ENCODE measurements at places on chromosomes 7 and 10.
A peak's percentile ranks its signal among the peaks of the same experiment; 100 is the strongest.

- peak; percentile 37 for DNase-seq
- H3K4me3 ChIP-seq: peak overlapping the region; percentile 50
- no peaks in the 10 kb centered on the region for H3K36me3 ChIP-seq
- H3K27ac ChIP-seq: peak overlapping the region; percentile 20
- H3K4me1 ChIP-seq: peaks cover 7% of the 10 kb centered on the region
Observed at GRCh38 chr7:28926871-28927597, 31.1 kb downstream of the TRIL start.

DNA sequence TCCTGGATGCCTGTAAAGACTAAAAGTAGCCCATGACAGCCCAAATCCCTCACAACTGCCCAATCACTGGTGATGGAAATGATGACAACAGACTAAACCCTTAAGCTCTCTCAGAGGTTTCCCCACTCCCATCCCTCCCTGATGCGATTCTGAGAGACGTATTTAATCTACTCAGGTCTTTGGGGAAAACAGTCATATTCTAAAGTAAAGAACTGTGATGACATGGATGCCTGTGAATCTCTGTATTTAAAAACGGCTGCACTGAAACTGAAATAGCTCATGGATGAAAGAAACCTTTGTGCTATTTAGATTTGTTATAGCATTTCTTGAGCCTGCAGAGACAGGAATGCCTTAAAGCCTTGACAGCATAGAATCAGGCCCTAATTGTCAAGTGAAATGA lies 28.5 kb downstream of the VPS41 start:
- no peak for DNase-seq
- H3K36me3 ChIP-seq: no peaks in the 10 kb centered on the region
- no peaks in the 10 kb centered on the region for H3K27me3 ChIP-seq
- no peak overlapping the region for H3K27ac ChIP-seq

- H3K36me3 ChIP-seq: no peaks in the 10 kb centered on the region
- H3K27me3 ChIP-seq: no peaks in the 10 kb centered on the region
- H3K27ac ChIP-seq: no peak overlapping the region
- H3K4me1 ChIP-seq: no peaks in the 10 kb centered on the region
Observed at GRCh38 chr10:128187788-128188185, 61.6 kb upstream of the MKI67 start.

DNA sequence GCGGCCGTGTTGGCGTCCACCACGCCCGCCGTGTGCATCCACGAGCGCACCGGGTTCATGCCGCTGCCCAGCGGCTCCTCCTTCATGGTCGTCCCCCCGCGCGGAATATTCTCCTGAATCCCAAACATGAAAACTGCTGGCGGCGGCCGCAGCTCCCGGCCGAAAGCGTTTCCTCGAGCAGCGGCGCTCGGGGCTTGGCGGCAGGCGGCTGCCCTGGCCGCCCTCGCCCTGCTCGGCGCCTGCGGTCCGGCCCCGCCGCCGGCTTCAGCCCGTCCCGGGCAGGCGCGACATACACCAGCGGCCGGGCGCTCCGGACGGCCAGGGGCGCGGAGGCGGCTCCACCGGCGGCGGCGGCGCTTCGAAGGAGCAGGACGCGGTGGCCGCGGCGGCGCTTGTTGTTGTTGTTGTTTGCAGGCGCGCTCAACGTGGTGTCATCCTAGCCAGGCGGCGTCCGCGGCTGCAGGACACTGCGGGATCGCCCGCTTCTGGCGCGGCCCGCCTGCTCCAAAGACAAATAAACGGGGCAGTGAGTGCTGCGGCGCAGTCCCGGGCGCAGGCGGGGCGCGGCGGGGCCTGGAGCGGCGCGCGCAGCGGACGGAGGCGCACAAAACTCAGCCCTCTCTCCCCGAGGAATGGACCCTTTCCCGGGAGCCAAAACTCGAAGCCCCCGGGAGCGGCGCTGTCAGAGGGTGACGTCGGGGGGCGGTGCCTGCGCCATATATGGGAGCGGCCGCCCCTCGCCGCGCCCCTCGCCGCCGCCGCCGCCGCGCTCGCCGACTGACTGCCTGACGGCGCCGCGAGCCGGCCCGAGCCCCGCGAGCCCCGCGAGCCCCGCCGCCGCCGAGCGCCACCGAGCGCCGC lies at the start of gene EBF3:
TSS of gene EBF3 (minus strand) at position 634 of the 861 bp plus-strand sequence. CDS start at position 128, 506 bp downstream.
- H3K36me3 ChIP-seq: no peaks in the 10 kb centered on the region
- no peak within 1 kb of the TSS for H3K27ac ChIP-seq
- H3K27me3 ChIP-seq: peaks cover 3% of the 10 kb centered on the region
- H3K4me1 ChIP-seq: peaks cover 45% of the 10 kb centered on the region
- no peak for DNase-seq

DNA sequence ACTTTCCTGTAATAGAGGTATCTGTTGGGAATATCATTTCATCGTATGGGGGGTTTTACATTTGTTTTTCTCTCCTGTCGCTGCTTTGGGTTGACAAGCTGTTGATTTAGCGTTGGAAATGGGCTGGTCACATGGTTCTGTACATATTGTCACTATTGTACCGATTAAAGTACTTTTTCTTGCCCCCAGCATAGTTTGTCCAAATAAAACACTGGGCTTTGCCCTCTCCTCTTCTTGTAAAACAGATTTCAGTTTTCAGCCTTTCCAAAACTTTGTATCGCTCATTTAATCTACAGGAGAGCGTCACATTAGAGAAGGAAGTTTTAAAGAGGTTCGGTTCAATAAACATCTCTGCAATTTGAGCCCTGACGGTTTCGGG lies 4.0 kb downstream of the BMI1 start:
- H3K36me3 ChIP-seq: peaks cover 17% of the 10 kb centered on the region
- H3K4me1 ChIP-seq: peaks cover 39% of the 10 kb centered on the region
- H3K27ac ChIP-seq: peak overlapping the region; percentile 84
- peaks cover 3% of the 10 kb centered on the region for H3K27me3 ChIP-seq

DNA sequence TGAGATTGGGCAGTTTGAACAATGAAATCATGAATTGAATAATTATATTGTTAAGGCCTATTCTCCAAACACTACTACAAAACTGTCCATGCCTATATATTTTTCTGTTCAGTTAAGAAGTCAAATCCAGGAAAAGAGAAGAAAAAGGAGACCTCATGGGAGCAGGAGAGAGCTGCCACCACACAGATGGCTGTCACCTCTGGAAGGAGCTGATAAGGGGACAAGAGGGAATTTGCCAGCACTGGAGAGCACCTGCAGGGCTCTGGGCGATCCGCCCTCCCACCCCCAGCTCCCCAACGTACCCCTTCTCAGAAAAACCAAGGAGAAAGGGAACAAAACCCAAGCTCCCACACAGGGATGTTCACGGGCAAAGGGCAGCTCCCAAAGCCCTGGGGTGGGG lies 227.8 kb downstream of the TNS3 start:
- no peak overlapping the region for H3K4me3 ChIP-seq
- H3K27ac ChIP-seq: no peak overlapping the region
- DNase-seq: peak; percentile 6
- no peaks in the 10 kb centered on the region for H3K4me1 ChIP-seq

- peak overlapping the region; percentile 97 for H3K27ac ChIP-seq
- H3K4me1 ChIP-seq: peaks cover 18% of the 10 kb centered on the region
- no peak overlapping the region for H3K4me3 ChIP-seq
- peaks cover 19% of the 10 kb centered on the region for H3K36me3 ChIP-seq
- H3K27me3 ChIP-seq: no peaks in the 10 kb centered on the region
Observed at GRCh38 chr7:150377635-150378034, 1.5 kb upstream of the ZNF775 start.

Data from upper lobe of left lung (tissue), 6 donors.